ENCODE measurements at places on chromosomes 2 and 18. TPM values are rescaled to one million over a fixed set of nuclear protein-coding genes. Genes with fewer than 3 reads are reported as not detected.
A peak's percentile ranks its signal among the peaks of the same experiment; 100 is the strongest.

DNA sequence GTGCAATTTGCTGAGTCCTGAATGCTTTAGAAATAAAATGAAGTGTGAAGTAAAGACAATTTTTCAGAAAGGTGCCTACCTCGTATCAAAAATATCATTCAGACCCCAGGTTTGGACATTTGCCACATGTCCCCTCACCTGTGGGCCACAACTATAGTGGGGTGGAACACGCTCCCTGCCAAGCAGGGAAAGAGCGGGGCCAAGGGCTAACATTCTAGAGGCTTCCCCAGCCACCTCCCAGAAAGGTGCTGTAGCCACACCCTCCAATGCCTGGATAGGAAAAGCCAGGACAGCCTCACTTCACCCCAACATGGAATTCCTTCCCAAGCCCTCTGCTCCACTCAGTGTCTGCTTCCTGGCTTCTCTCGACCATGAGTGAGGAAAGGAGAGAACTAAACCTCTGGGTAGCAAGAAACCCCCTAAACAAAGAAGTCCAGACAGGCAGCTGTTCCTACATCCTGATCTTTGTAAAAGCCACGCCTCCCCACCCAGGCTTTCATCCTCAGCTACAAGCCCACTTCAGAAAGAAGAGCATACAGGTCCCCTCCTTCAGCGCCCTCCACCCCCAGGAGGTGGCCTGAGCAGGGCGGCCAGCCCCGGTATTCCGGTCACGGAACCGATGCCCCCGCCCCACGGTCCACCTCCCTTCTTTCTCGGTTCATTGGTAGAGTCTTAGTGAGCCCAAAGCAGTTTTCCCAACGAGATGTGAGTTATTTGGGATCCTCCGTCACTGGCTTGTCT lies 2.1 kb downstream of the COL6A3 start:
- H3K27me3 ChIP-seq, result no peaks in the 10 kb centered on the region
- no peaks in the 10 kb centered on the region for H3K36me3 ChIP-seq
- H3K27ac ChIP-seq, result peak overlapping the region; percentile 77
- peak overlapping the region; percentile 45 for H3K4me3 ChIP-seq
- DNase-seq, result no peak
- peaks cover 27% of the 10 kb centered on the region for H3K4me1 ChIP-seq

DNA sequence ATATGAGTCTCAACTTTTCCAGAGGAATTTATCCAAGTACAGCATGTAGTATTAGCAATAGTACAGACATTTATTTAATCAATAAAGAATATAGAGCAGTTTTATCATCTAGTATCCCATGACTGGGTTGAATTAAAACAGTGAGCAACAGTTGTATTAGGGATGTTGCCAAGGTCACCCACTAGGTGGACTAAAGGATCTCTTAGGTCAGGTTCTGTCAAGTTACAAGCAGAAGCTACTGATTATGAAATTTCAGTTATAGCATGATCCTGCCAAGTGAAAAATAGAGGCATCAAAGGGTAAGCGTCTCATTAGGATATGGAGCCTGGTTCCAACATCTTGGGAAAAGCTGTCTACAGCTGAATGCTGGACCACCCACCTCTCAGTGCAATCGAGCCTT lies 52.1 kb upstream of the LAPTM4A start:
- no peaks in the 10 kb centered on the region for H3K4me1 ChIP-seq
- H3K36me3 ChIP-seq, result no peaks in the 10 kb centered on the region
- H3K4me3 ChIP-seq, result no peak overlapping the region
- no peak overlapping the region for H3K27ac ChIP-seq
- no peaks in the 10 kb centered on the region for H3K27me3 ChIP-seq

DNA sequence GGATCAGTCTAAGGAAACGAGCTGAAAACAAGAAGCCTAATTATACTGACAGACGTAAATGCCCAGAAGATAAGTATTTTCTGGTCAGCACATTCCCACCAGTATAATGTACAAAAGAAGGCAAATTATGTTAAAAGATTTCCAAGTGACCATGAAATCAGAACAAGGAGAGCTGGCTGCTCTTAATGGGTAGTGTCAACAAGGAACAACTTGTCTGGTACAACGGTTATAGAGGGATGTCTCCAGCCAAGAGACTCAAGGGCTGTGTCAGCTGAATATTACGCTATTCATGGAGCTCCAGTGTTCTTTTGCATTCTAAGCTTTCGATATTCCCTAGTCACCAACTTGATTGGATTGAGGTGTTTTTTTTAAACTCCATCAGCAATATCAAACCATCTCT lies 8.6 kb upstream of the L3MBTL4 start:
- H3K4me3 ChIP-seq, result no peak overlapping the region
- no peak for DNase-seq
- no peaks in the 10 kb centered on the region for H3K36me3 ChIP-seq
- no peaks in the 10 kb centered on the region for H3K27me3 ChIP-seq
- H3K27ac ChIP-seq, result no peak overlapping the region
- H3K4me1 ChIP-seq, result no peaks in the 10 kb centered on the region

GRCh38 chr2:180324182-180324581 lies 317.1 kb upstream of the CWC22 start:
- no peak overlapping the region for H3K4me3 ChIP-seq
- DNase-seq, result no peak
- H3K27me3 ChIP-seq, result no peaks in the 10 kb centered on the region
- H3K36me3 ChIP-seq, result no peaks in the 10 kb centered on the region
- no peak overlapping the region for H3K27ac ChIP-seq
- no peaks in the 10 kb centered on the region for H3K4me1 ChIP-seq

GRCh38 chr2:28546242-28546641 lies 50.4 kb downstream of the PLB1 start:
- no peaks in the 10 kb centered on the region for H3K4me1 ChIP-seq
- H3K27me3 ChIP-seq, result no peaks in the 10 kb centered on the region
- H3K36me3 ChIP-seq, result no peaks in the 10 kb centered on the region
- no peak overlapping the region for H3K4me3 ChIP-seq

DNA sequence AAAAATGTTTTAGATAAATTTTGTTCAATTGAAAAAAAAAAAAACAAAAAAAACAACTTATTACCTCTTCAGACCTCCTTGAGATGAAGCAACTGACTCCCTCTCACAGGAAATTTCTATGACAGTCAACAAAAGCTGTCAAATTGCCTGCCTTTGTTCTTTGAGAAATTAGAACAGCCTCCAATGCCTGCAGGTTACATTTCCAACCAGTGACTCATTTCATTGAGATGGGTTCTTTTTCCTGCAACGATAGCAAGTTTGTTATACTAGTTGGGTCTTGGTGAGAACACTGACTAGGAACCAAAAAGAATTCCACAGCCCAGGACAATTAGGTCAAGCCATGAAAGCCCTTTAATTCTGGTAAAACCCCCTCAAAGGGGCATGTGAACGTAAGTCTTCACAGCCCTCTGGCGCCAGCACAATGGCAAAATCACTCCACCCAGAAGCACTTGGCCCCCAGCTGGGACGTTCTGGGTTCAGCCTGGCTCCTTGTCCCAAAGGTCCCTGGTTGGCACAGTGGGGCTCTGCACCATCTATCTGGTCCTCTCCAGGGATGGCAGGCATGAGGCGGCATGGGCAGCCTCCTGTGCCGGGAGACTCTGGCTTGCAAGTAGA lies 87.0 kb downstream of the SPP2 start:
- no peak for DNase-seq
- no peak overlapping the region for H3K27ac ChIP-seq
- no peaks in the 10 kb centered on the region for H3K4me1 ChIP-seq
- no peaks in the 10 kb centered on the region for H3K36me3 ChIP-seq

GRCh38 chr18:32896776-32897547 lies 124.1 kb upstream of the KLHL14 start:
- no peak overlapping the region for H3K27ac ChIP-seq
- H3K4me3 ChIP-seq, result no peak overlapping the region
- no peaks in the 10 kb centered on the region for H3K36me3 ChIP-seq
- H3K27me3 ChIP-seq, result no peaks in the 10 kb centered on the region
- no peaks in the 10 kb centered on the region for H3K4me1 ChIP-seq

- no peaks in the 10 kb centered on the region for H3K36me3 ChIP-seq
- H3K27me3 ChIP-seq, result no peaks in the 10 kb centered on the region
- no peaks in the 10 kb centered on the region for H3K4me1 ChIP-seq
- no peak overlapping the region for H3K27ac ChIP-seq
- no peak for DNase-seq
Measured at GRCh38 chr2:221600388-221600787, 28.3 kb upstream of the EPHA4 start.

DNA sequence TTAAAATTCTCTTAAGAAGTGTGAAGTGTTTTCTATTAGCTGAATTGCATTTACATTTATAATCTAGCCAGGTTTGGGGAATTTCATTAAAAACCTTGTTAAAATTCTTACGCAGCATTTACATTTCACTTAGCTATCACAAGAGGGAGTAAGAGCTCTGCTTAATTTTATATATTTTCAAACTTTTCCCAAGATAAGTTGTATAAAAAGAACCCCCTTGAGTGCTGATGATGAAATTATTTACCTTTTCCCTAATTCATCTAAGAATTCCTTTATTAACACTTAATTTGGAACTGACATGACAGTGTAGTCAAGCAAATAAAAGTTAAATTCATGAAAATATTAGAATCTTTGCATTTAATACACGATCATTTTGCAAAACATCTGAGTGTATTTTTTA lies 54.2 kb upstream of the ZSWIM2 start:
- H3K27ac ChIP-seq, result no peak overlapping the region
- DNase-seq, result no peak
- no peaks in the 10 kb centered on the region for H3K27me3 ChIP-seq
- no peak overlapping the region for H3K4me3 ChIP-seq
- H3K36me3 ChIP-seq, result no peaks in the 10 kb centered on the region
- no peaks in the 10 kb centered on the region for H3K4me1 ChIP-seq

DNA sequence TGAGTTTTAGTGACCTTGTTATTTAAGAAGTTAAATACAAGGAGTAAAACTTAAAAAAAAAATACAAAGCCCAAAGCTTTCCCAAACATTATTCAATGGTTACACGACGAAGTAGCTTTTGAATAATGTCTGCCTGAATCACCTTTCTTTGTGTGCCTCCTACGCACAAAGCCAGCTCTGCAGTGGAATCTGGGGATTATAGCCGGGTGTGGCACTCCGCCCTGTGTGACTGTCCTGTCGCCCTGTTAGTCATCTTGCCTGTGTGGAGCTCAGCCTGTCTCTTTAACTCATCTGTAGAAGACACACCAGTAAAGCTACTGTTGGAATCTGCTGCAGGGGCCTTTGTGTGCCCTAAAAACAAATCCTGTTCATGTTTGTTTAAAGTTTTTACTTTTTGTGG lies 79.4 kb upstream of the TCF7L1 start:
- H3K4me1 ChIP-seq, result no peaks in the 10 kb centered on the region
- H3K27me3 ChIP-seq, result no peaks in the 10 kb centered on the region
- H3K27ac ChIP-seq, result no peak overlapping the region
- no peak for DNase-seq

The FIGN gene
- total RNA-seq, result 4.3 TPM
